ENCODE measurements at places on chromosomes 12 and 14.
A peak's percentile ranks its signal among the peaks of the same experiment; 100 is the strongest.

DNA sequence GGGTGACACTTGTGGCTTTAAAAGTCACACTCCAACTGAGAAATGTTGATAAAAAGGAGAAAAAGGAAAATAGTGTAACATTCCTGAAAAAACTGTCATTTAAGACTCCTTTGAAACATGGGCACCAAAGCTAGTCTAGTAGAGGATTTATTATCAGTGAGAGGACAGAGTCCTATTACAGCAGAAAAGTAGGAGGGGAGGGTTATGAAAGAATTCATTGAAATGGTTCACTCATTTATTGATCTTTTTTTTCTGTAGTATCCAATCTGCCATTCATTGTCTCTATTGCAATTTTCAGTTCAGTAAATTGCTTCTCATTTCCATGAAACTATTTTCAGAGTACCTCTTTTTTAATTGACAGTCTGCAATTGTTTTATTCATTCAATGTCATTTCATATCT, 25.4 kb downstream of the PPM1A start:
- no peak for DNase-seq

GRCh38 chr12:74985293-74985985, 224.2 kb downstream of the KCNC2 start:
- DNase-seq: no peak

- DNase-seq: peak; percentile 57
These were observed 8.3 kb upstream of the PLEK2 start for GRCh38 chr14:67420102-67420739.

- no peak for DNase-seq
These were observed 535.6 kb upstream of the ATP2B1 start for GRCh38 chr12:90244232-90244631.

GRCh38 chr12:111757361-111758119, 9.2 kb upstream of the ALDH2 start:
- DNase-seq: no peak

All from activated CD4-positive, alpha-beta T cell treated with anti-CD3 and anti-CD28 coated beads, Interleukin-2, amount 50 U/mL, for 48 hours (primary cell).